ENCODE measurements at places on chromosomes 2 and 18.

DNA sequence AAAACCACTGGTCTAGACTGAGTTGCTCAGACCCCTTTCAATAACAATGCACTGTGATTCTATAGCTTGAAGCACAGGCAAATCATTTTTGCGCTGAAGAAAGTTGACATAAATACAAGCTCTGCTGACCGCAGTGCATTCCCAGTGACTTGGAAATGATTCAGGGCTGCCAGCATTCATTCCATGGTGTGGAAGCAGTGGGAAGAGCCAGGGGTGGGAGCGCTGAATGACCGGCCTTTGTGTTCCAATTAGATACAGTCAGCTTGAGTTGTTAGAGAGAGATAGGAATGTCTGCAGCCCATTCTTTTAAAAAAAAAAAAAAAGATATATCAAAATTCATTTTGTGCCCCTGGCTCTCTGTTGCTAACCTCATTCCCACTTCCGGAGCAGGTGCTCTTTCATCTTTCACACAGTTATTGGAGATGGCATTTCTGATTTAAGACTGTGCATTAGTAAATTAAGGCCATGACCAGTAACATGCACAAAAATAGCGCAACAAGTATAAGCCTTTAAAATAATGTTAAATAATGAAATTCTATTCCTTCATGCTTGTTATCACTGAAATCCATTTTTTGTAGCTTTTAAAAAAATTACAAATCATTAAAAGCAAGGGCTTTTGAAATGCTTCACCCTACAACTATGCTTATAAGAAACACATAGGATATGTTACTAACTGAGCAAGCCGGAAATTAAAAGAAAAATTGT lies 59.4 kb upstream of the CTLA4 start:
- peak; percentile 78 for DNase-seq

DNA sequence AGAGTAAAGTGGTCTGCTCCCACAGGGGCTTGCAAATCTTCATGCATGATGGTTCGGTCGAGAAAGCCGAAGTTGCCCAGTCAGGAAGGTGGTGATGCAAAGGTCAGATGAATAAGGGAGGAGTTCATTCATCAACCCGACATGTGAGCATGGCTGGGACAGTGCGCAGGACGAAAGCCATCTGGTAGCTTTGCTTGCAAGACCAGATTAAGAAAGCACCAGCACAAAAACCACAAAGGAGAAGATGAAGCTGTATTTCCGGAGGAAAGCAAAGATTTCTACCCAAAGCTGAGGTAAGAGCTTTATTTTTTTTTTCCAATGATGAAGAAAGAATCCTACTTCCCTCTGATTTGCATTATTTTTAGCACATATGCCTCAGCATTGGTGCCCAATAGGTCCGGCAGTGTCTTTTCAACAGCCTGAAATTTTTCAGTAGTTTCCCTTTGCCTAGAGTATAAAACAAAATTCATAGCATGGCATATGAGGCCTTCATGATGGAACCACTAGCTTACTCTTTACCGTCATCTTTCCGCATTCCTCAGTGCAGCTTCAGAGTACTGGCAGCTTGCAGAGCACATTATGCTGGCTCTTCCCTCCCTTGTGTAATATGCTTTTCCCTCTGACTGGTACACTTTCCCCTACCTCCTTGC lies 112.0 kb upstream of the THOC1 start:
- no peak for DNase-seq

GRCh38 chr2:183729380-183729779 lies 605.1 kb downstream of the NUP35 start:
- no peak for DNase-seq

GRCh38 chr18:42011053-42011452 lies 56.0 kb downstream of the PIK3C3 start:
- no peak for DNase-seq

DNA sequence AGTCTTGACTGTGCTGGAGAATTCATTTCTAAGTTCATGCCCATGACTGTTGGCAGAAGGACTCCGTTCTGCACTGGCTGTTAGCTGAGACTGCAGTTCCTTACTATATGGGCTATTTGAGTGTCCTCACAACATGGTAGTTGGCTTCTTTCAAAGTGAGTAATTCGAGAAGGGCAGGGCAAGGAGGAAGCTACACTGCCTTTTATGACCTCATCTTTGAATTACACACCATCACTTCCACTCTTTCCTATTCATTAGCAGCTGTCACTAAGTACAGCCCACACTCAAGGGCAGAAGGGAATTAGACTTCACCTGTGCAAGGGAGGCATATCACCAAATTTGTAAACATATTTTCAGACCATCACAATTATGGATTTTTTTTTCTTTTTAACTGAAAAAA lies 55.9 kb upstream of the EPAS1 start:
- DNase-seq = no peak

Data from left hindlimb (tissue), 1 donor.